ENCODE measurements at places on chromosomes 16 and 17. TPM values are rescaled to one million over a fixed set of nuclear protein-coding genes. Genes with fewer than 3 reads are reported as not detected.
A peak's percentile ranks its signal among the peaks of the same experiment; 100 is the strongest.

CLEC18A gene
- total RNA-seq: 0.81 TPM

SPNS2 gene
- 101 TPM for total RNA-seq

CDH15 gene
- total RNA-seq: not detected

SYCE1L gene
- 1.1 TPM for total RNA-seq

GRCh38 chr16:22191532-22192260 lies 14.4 kb upstream of the EEF2K start:
- no peak for DNase-seq

DNA sequence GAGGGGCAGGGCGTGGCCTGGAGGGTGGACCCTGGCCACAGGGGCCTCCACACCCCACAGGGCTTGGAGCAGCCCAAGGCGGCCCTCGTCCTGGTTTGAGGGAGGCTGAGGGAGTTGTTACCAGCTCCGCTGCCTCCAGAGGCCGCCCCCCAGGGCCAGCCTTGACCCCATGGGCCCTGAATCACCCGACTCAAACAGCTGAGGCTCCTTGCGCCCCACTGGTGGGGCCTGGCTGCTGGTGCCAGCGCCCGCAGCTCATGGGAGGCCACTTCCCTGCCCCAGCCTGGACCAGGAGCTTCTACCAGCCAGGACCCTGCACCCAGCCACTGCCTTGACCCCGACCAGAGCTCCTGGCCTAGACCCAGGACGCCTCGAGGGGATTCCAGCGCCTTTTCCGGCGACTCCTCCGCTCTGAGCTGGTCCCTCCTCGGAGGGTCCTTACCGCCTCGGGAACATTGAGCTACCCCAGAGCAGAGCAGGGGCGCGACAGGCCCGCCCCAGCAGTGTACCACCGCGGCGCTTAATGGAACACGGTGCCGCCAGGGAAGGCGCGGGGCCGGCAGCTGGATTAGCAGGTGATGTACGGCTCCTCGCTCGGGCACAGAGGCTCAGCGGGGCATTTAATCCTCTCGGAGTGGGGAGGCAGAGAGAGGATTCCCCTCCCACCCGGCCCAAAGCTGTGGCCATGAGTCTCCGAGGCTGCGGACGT lies 37.2 kb downstream of the GSE1 start:
- no peak for DNase-seq

DNA sequence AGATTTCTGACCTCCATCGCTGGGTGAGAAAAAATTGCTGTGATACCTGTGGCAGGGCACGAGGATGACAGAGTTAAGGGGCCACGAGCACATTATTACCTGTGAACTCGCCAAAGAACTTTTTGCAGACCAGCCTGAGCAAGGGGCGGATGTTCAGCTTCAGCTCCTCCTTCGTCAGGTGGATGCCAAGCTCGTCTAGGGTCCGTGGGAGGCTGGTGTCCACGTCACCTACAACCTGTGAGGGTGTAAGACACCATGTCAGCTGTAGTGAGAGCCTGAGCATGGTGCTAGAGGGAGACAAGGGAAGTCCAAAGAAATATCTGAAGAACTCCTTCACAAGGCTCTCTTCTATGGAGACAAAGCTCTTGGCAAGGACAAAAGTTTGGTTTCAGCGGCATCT lies 17.1 kb downstream of the HIGD1B start:
- no peak for DNase-seq

DNA sequence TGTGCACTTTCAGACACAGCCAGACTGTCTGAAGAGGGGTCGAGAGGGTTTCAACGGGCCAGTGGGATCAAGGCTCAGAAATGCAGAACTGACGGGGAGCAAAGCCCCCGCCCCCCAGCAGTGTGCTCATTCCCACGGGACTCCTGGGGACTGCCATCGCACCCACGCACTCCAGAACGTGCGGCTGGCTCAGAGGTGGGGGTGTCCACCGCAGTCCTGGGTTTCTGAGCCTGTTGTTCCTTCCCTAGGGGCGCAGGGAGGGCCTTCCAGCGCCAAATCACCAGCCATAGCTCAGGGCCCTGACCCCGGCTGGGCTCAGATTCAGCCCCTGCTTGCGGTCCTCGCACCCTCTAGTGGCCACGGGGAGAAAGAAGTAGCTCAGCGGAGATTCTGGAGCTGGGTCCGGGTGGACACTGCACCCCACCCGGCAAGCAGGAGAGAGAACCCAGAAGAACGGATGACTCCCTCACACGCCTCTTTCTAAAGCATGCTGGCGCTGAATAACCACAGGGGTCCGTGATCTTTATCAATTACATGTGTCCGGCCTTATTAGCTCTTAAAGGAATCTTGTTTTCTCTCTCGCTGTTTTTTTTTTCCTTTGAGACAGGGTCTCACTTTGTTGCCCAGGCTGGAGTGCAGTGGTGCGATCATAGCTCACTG lies 45.0 kb upstream of the USP7 start:
- peak; percentile 74 for DNase-seq

DNA sequence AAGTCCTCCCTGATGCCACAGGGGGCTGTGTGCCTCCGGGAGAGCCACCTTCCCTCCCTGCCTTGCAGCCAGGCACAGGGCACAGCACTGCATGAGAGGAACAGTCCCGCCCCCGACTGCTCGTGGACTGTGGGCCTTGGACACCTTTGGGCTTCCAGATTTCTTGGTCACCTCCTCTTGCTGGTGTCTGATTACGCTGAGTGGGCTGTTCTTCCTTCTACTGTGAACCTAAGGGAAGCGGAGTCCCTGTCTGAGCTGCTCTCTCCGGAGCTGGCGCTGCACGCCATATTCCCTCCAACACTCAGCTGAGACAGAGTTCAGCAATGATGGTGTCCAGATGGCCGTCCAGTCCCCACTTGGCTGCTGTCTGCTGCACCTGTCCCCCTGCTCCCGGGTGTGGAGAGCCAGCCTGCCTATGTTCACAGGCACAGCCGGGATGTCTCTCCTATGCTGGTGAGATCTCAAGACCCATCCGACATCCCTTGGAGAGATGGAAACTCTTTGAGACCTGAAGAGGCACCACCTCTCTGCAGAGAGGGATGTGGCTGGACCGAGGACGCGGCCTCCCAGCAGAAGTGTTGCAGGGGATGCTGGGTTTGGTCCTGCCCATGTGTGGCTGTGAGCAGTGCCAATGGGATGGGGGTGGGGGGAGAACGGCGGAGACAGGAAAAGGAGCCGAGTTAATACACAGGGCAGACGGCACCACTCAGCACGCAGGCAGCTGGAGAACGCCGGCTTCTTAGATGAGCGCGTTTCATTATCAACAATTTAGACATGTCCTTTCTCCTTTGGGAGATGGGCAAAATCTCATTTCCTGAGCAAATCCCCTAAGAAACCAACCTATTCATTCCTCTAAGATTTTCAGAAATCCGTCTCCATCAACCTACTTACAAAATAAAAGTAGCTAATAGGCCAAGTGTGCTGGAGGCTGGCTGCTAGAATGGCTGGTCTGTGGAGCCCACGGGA lies 171.9 kb downstream of the ENGASE start:
- DNase-seq: no peak

DNA sequence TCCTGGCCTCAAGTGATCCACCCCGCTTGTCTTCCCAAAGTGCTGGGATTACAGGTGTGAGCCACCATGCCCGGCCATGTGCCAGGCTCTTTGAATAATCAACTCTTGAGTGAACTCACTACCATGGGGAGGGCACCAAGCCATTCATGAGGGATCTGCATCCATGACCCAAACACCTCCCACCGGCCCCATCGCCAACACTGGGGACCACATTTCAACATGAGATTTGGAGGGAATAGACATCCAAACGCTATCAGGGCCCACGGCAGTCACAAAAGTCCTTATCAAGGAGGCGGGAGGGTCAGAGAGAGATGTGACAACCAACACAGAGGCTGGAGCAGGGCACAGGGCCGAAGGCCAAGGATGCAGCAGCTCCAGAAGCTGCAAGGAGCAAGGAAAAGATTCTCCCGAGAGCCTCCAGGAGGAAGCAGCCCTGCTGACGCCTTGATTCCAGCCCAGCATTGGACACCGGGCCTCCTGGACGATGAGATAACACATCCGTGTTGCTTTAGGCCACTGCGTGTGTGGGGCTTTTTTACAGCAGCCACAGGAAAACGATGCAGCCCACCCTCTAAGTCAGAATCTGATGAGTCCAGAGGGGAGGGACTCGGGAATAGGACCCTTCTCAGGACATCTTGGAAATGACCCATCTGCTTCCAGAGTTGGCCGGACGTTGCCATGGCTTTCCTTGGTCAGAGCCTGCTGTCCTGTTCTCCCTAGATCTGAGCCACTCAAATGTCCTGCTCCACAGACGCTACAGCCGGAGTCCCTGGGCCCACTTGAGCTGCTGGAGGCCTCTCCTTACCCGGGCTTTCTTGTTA lies 47.3 kb upstream of the CMIP start:
- no peak for DNase-seq

All from hematopoietic multipotent progenitor cell (in vitro differentiated cells).